ENCODE measurements at places on chromosomes 2 and 18. TPM values are rescaled to one million over a fixed set of nuclear protein-coding genes. Genes with fewer than 3 reads are reported as not detected.

DNA sequence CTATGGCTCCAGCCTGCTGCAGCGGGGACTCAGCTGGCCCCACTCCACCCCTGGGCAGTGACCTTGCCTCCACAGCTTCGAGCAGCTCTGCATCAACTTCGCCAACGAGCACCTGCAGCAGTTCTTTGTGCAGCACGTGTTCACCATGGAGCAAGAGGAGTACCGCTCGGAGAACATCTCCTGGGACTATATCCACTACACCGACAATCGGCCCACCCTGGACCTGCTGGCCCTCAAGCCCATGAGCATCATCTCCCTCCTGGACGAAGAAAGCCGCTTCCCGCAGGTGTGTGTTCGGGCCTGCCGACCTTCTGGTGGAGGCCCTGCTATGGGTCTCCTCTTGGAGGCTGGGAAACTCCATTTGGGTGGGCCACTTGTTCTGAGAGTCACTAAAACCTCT, 48.6 kb downstream of the MYO7B start:
- no peaks in the 10 kb centered on the region for H3K36me3 ChIP-seq
- DNase-seq: no peak
- H3K4me3 ChIP-seq: no peak overlapping the region
- H3K4me1 ChIP-seq: no peaks in the 10 kb centered on the region
- no peak overlapping the region for H3K27ac ChIP-seq

DNA sequence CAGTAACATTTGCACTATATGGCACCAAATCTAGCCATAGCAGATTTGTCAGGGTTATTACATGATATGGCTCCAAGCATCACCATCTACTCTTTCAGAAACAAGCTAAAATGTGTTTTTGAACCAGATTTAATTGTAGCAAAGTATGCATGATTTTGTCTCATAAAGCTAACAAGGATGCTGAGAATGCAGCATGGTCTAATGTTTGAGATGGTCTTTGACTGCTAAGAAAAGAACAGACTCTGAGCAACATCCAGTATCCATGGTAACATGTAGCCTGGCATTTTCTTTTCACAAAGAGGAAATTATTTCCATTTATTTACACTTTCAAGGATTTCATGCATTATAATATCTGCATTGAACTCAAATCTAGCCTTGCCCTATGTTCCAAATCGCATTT, 206.5 kb downstream of the PDE1A start:
- H3K4me1 ChIP-seq: no peaks in the 10 kb centered on the region
- H3K4me3 ChIP-seq: no peak overlapping the region
- DNase-seq: no peak

DNA sequence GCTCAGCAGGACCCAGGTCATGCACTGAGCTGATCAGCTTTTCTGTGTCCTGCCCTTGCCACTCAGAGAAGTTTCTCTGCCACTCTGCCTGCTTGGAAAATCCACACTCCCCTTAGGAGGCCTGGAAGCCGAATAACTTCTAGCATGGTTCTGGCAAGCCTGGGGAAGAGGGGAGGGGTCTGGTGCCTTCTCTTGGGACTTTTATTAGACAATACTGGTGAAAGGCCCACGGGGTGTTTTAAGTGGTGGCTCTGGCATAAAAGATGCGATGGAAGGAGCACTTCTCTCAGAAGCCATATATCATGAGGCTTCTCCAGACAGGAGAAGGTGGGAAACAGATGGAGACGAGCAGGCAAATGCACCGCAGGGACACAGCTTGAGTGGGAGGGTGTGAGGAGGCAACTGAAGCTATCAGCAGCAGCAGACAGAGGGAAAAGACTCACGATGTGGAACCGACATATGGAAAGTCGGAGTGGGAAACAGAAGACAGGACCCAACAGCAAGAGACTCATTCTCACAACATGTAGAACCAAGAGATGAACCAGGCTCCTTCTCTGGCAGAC, 141.8 kb upstream of the CTNNA2 start:
- H3K4me1 ChIP-seq: peaks cover 7% of the 10 kb centered on the region
- H3K36me3 ChIP-seq: no peaks in the 10 kb centered on the region
- H3K27ac ChIP-seq: no peak overlapping the region
- no peak for DNase-seq
- no peak overlapping the region for H3K4me3 ChIP-seq

DNA sequence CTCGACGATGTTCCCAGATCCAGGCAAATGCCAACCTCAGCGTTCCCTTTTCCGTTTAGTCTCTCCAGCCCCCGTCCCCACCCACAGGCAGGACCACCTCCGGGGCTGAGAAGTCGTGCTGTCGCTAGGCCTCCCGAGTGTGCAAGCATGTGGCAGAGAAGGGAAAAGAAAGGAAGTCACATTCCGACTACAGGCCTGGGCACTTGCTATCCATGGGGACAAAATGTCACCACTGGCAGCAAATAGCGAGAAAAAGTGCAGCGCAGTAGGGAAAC, 420 bp downstream of the PIGN start:
- H3K36me3 ChIP-seq: peaks cover 4% of the 10 kb centered on the region
- H3K27ac ChIP-seq: peak overlapping the region; percentile 100
- H3K27me3 ChIP-seq: no peaks in the 10 kb centered on the region
- H3K4me1 ChIP-seq: peaks cover 27% of the 10 kb centered on the region
- DNase-seq: no peak

GRCh38 chr18:10033016-10033399, 119.2 kb downstream of the VAPA start:
- no peaks in the 10 kb centered on the region for H3K36me3 ChIP-seq
- DNase-seq: no peak

DNA sequence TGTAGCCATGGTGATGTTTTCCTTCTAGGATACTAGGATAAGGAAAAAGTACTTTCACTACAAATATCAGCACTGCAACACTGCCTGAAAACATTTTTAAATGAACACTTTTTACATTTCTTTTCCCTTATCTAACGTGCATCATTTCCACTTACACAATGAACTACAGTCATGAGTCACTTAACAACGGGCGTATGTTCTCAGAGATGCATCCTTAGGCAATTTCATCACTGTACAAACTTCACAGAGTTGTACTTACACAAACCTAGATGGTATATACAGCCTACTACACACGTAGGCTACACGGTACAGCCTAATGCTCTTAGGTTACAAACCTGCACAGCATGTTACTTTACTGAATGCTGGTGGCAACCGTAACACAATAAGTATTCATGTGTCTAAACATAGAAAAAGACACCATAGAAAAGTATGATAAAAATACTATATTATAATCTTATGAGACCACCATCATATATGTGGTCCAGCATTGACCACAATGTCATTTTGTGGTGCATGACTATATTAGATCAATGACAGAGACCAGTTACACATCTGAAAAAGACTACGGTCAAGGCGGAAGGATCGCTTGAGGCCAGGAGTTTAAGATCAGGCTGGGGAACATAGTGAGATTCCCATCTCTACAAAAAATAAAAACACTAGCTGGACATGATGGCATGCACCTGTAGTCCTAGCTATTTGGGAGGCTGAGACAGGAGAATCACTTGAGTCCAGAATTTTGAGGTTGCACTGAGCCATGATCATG, 39.8 kb downstream of the WDR33 start:
- peaks cover 7% of the 10 kb centered on the region for H3K4me1 ChIP-seq
- H3K27me3 ChIP-seq: no peaks in the 10 kb centered on the region
- H3K27ac ChIP-seq: no peak overlapping the region

DNA sequence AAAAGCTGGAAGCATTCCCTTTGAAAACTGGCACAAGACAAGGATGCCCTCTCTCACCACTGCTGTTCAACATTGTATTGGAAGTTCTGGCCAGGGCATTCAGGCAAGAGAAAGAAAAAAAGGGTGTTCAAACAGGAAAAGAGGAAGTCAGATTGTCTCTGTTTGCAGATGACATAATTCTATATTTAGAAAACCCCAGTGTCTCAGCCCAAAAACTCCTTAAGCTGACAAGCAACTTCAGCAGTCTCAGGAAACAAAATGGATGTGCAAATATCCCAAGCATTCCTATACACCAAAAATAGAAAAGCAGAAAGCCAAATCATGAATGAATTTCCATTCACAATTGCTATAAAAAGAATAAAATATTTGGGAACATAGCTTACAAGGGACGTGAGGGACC, 11.1 kb downstream of the SLC8A1 start:
- no peaks in the 10 kb centered on the region for H3K27me3 ChIP-seq
- H3K27ac ChIP-seq: no peak overlapping the region
- DNase-seq: no peak
- H3K4me1 ChIP-seq: no peaks in the 10 kb centered on the region

DNA sequence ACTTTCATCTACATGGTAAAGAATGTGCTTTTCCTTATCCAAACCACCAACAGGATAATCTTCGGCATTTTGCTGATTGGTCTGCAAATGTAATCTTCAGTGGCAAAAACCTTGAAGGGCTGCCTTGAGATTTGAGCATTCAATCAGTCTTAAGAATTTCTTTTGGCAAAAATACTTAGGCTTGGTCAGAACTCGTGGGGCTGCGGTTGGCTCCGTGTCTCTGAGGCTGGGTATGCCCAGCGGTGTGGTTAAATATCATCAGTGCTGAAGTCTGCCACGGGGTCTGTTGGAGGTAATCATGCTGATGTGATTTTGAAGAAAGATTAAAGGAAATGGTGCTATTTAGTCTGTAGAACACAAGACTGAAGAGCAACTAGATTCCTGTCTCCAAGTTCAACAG, 262.6 kb downstream of the EN1 start:
- H3K27me3 ChIP-seq: peaks cover 37% of the 10 kb centered on the region
- no peak overlapping the region for H3K27ac ChIP-seq
- no peaks in the 10 kb centered on the region for H3K36me3 ChIP-seq
- H3K4me3 ChIP-seq: no peak overlapping the region
- no peaks in the 10 kb centered on the region for H3K4me1 ChIP-seq

GRCh38 chr18:8073167-8073566, 506.1 kb downstream of the PTPRM start:
- H3K36me3 ChIP-seq: peaks cover 3% of the 10 kb centered on the region
- H3K4me1 ChIP-seq: no peaks in the 10 kb centered on the region
- H3K27me3 ChIP-seq: no peaks in the 10 kb centered on the region
- DNase-seq: no peak
- no peak overlapping the region for H3K27ac ChIP-seq
- no peak overlapping the region for H3K4me3 ChIP-seq

- H3K27ac ChIP-seq: no peak overlapping the region
- H3K4me1 ChIP-seq: no peaks in the 10 kb centered on the region
- H3K4me3 ChIP-seq: no peak overlapping the region
- no peaks in the 10 kb centered on the region for H3K27me3 ChIP-seq
- peaks cover 11% of the 10 kb centered on the region for H3K36me3 ChIP-seq
Observed at GRCh38 chr2:191428141-191428540, 182.9 kb downstream of the MYO1B start.

DNA sequence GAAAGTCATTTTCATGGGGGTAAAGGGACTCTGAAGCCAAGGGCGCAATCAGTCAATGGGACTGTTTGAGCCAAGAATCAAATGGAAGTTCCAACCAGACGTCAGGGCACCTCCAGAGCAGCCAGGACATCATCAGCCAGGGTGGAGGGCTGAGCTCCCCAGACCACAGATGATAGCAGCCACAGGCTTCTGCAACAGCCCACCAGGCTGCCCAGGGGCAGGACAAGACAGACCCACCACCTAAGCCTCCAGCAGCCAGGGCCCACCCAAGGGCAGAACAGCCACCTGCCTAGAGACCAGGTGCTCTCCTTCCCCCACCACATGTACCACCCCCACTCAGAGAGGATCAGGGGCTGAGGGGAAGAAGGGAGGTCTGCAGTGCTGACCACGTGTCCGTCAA, 53.8 kb upstream of the SLC66A3 start:
- H3K36me3 ChIP-seq: no peaks in the 10 kb centered on the region
- no peak overlapping the region for H3K4me3 ChIP-seq
- DNase-seq: no peak

DNA sequence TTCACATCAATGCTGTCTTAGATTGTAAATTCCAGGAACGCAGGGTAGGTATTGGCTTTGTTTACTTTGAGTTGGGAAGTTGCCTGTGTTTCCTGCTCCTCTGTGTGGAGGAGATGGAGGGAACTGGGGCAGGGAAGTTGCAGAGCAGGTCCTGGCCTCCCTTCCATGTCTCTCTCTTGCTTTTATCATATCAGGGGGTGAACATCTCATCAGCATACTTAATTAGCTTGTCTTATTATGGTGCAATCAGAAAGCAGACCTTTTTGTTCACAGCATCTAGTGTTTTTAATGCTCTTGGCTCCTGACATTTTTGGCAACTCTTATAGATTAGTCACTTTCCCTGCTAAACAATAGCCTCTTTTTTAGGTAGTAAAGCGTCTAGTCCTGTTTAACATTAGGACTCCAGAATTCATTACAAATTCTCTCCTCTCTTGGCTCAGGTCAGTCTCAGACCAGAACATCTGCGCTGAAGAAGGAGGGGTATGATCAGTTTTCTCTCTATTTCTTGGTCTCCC, 11.5 kb upstream of the DIPK1C start:
- peaks cover 8% of the 10 kb centered on the region for H3K4me1 ChIP-seq
- H3K4me3 ChIP-seq: no peak overlapping the region
- no peaks in the 10 kb centered on the region for H3K36me3 ChIP-seq
- no peak overlapping the region for H3K27ac ChIP-seq
- H3K27me3 ChIP-seq: peaks cover 7% of the 10 kb centered on the region
- DNase-seq: no peak

DNA sequence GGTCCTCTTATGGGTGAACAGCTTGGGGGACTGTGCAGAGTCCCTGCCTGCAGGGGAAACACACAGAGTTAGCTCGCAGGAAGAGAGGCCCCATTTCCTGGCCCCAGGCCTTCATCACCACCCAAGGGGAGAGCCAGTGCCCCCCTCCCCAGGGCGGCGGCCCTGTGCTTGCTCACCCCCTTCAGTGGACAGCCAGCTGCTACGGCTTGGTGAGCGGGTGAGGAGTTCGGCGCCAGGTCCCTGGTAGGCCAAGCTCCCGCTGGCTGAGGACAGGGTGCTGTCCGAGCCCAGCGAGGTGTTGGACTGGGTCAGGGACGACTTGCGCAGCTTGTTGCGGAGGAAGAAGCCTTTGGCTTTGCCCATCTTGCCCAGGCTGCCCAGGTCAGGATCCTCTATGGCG, 17.2 kb upstream of the SFXN5 start:
- peaks cover 2% of the 10 kb centered on the region for H3K36me3 ChIP-seq
- peaks cover 24% of the 10 kb centered on the region for H3K4me1 ChIP-seq
- no peaks in the 10 kb centered on the region for H3K27me3 ChIP-seq
- DNase-seq: no peak
- no peak overlapping the region for H3K27ac ChIP-seq

The FKBP1B gene
- 30.5 TPM for total RNA-seq

The CCBE1 gene
- 1.1 TPM for total RNA-seq

The CD302 gene
- total RNA-seq: 3.9 TPM

The CDH2 gene
- total RNA-seq: 210 TPM

Data from progenitor cell of endocrine pancreas (in vitro differentiated cells).